Adipocyte (in vitro differentiated cells): ENCODE measurements at places on chromosomes 1 and 21.
A peak's percentile ranks its signal among the peaks of the same experiment; 100 is the strongest.

DNA sequence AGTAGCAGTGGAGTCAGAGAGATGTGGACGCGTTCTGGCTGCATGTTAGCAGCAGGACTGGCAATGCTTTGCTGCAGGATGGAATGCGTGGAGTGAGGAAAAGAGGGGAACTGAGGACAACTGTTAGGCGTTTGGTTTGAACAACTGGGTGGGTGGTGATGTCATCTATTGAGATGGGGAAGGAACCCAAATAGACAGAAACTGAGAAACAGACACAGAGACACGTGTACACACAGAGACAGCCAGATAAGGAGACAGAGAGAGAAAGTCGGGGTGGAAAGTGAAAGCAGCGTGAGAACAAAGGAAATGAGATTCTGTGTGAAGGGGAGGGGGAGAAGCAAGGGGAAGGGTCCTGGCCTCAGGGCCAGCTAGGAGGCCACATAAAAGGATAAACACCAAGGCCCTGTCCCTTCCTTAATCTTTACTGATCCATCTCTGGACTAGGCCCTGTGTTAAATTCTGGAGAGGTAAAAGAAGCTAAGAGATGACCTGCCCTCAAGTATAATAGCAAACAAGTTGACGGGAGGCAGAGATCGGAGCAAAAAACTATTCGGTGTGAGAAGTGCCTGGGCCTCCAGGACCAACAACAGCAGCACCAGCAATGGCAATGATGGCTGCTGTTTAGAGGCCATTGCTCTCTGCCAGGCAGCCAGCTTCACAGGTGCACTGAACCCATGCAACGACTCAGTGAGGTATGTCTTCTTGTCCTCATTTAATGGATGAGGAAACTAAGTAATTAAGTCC is 31.6 kb downstream of the VWA5B1 start:
- DNase-seq = no peak

GRCh38 chr1:200198236-200198635 is 170.7 kb downstream of the NR5A2 start:
- no peak for DNase-seq

DNA sequence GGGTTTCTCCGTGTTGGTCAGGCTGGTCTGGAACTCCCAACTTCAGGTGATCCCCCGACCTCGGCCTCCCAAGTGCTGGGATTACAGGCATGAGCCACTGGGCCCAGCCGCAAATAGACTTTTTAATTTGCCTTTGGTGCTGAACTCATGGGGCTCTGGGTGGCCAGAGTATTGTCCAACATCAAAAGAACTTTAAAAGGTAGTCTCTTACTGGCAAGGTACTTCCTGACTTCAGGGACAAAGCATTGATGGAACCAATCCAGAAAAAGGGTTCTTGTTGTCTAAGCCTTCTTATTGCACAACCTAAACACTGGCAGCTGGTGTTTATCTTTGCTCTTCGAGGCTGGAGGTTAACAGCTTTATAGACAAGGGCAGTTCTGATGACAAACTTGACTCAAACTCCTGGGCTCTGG is 3.8 kb upstream of the KTI12 start:
- DNase-seq = peak; percentile 49

DNA sequence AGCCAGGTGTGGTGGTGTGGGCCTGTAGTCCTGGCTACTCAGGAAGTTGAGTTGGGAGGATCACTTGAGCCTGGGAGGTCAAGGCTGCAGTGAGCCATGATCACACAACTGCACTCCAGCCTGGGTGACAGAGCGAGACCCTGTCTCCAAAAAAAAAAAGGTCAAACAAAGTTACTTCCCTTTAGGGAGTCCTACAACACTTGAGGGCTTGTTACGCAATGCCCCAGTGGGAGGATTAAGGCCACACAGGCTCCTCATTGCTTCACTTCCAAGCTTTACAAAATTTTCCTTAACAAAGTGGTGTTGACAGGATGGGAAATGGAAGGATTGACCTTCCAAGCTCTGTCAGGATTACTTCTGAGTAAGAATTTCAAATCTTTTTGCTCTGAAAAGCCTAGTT is 6.2 kb upstream of the EXTL1 start:
- DNase-seq = peak; percentile 92

- no peak for DNase-seq
Measured at GRCh38 chr1:47993416-47993740, 3.8 kb downstream of the TRABD2B start.

GRCh38 chr1:46131712-46132528 is 509 bp downstream of the PIK3R3 start:
- DNase-seq = peak; percentile 74

DNA sequence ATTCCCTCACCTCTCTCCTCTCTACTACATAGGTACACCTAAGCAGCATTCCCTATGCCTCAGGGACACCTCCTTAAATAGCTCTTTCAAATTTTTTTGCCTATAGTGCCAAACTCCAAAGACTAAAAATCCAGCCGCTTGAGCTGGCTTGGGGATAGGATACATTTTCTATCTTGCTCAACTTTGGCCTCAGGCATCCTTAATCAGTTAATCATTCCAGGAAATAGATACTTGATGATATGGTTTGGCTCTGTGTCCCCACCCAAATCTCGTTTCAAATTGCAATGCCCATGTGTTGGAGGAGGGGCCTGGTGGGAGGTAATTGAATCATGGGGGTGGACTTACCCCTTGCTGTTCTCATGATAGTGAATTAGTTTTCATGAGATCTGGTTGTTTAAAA is 11.4 kb upstream of the PHGDH start:
- DNase-seq = no peak

- no peak for DNase-seq
Measured at GRCh38 chr1:1281533-1282321, 1.5 kb downstream of the SCNN1D start.

GRCh38 chr1:70265946-70266345 is 44.8 kb downstream of the SRSF11 start:
- DNase-seq = no peak

GRCh38 chr21:22728091-22728490 is 1729.9 kb downstream of the NCAM2 start:
- no peak for DNase-seq

DNA sequence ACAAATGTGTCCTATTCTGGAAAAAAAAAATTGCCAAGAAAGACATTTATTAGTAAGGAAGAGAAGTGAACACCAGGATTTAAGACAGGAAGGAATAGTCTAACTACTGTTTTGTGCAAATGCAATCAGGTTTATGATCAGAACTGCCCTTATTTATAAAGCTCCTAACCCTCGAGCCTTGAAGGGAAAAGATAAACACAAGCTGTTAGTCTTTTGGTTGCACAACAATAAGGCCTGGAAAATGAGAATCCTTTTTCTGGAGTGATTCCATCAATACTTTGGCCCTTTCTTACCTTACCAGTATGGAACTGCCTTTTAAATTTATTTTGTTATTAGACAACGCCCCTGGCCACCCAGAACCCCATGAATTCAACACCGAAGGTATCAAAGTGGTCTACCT is 52.9 kb downstream of the SNRPE start:
- DNase-seq = peak; percentile 9

DNA sequence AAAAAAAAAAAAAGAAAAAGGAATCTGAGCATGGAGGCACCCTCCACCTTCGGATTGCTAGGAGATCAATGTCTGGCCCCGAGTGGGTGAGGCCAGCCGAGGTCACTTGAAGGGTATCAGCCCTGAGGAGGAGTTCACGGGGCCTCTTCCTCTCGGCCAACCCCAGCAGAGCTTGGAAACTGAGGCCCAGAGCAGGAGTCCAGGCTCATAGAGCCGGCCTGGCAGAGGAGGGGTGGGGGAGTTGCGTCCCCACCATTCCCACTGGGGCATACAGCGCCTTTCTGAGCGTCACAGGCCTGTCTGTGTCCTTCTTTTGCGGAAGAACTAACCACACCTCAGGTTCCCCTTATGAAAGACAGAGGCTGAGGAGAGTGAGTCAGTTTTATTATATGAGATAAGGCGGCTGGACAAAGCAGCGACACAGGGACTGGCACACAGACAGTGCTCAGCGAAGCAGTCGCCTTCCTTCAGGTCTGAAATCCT is 17.1 kb upstream of the EPHA2 start:
- DNase-seq = peak; percentile 53
